Immature natural killer cell (primary cell): ENCODE measurements at places on chromosomes 2 and 18. TPM values are rescaled to one million over a fixed set of nuclear protein-coding genes. Genes with fewer than 3 reads are reported as not detected.

DNA sequence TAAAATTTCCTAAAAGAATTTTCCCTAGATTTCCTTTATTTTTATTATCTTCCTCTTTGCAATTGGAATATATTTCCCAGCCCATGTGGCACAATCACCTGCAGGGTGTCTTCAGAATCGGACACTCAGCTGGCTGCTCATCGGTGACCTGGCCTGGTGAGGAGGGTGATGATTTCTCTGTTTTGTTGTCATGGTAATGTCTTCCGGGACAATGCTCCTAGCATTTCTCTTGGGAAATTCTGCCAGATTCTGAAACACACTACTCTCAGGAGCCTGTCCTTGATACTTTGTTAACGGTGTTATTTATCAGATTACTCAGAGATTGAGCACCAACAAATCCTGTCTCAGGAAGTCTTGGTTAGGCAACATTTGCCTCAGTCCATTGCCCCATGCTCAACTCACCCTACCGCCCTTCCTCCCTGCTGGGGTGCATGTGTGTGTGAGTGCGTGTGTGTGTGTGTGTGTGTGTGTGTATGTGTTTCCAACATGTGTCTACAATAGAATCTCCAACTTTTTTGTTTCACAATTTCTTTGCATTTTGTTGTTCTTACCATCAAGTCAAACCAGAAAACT is 70.3 kb downstream of the MYT1L start:
- DNase-seq = no peak

DNA sequence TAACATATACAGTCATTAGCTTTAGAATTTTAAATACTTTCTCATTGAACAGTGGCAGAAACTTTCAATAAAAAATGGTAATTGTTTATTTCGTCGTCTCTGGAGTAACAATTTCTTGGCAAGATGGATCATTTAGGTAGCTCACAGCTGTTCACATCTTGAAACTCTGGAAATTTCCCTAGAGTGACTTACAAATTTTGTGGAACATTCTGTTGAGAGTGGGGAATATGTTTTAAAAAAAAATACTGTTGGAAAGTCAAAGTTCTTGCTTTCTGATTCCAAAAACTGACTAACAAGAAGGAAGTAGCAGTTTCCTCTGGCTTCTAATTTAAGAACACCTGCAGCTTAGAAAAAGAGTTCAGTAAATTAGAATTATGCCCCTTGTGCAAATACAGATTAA is 11.2 kb upstream of the CALCRL start:
- DNase-seq = no peak

DNA sequence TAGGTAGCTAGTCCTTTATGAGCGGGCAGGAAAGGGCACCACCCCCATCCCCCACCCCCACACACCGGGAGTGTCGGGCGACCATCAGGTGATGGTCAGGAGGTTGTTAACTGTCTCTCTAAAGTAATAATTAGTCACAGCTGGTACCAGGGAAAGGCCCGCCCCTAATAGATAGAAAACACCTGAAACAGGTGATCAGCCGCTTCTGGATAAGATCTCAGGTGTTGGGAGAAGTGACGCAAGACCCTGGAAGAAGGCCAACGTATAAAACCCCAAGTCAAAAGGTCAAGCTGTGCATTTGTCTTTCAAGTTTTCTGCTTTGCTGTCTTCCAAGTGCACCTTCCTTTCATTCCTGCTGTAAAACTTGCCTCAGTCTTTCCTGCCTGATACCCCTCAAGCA is 59.6 kb upstream of the LINC00305 start:
- no peak for DNase-seq

DNA sequence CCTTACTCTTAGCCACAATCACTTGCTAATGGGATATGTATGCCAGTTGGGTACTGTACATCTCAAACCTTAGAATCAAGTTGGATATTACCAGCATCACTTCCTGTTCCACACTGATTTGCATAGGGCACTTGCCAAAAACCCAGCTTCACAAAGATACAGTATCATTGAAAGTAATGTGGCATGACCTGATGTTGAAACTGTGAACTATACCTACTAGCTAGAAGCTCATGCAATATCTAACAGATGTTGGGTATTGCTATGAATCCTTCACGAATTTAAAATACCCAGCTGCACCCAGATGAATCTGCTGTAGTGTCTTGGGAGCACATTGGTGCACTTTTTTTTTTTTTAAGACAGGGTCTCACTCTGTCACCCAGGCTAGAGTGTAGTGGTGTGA is 6.5 kb upstream of the STAMBP start:
- DNase-seq = no peak

- no peak for DNase-seq
These were observed 67.8 kb downstream of the QPCT start for GRCh38 chr2:37412231-37412630.

The TDRD15 gene
- polyA plus RNA-seq = not detected

The SLC9A4 gene
- not detected for polyA plus RNA-seq

The DSG1 gene
- not detected for polyA plus RNA-seq

The DSC1 gene
- 1.5 TPM for polyA plus RNA-seq

The IL37 gene
- polyA plus RNA-seq = not detected
